ENCODE measurements at places on chromosomes 2 and 18.

- no peak for DNase-seq
These were observed 88.7 kb upstream of the STPG4 start for GRCh38 chr2:47243596-47244323.

GRCh38 chr2:85438201-85439024 lies 19.9 kb downstream of the SH2D6 start:
- DNase-seq: peak; percentile 91

GRCh38 chr2:85503851-85504777 lies 34.9 kb upstream of the MAT2A start:
- peak; percentile 85 for DNase-seq

DNA sequence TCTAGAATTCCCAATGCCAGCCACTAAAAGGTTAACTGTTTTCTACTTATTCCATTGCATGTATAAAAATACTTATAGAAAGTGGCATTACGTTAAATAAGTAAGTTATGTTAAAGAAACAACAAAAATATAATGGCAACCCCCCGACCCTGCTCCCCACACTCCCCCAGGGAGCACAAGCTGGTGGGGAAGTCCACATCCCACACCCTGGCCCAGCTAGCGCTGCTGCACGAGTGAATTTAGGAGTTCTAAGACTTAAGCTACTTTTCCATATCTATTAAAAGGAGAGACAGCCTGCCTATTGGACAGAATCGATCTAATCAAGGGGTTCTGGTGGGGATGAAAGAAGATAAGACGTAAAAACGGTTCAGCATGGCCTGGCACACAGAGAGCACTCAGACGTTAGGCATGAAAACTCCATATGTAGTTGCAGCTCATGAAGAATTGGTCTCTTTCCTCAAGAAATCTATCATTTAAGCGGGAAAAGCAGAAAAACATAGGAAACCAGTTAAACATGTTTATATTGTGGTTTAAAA lies 16.6 kb downstream of the HJURP start:
- no peak for DNase-seq

DNA sequence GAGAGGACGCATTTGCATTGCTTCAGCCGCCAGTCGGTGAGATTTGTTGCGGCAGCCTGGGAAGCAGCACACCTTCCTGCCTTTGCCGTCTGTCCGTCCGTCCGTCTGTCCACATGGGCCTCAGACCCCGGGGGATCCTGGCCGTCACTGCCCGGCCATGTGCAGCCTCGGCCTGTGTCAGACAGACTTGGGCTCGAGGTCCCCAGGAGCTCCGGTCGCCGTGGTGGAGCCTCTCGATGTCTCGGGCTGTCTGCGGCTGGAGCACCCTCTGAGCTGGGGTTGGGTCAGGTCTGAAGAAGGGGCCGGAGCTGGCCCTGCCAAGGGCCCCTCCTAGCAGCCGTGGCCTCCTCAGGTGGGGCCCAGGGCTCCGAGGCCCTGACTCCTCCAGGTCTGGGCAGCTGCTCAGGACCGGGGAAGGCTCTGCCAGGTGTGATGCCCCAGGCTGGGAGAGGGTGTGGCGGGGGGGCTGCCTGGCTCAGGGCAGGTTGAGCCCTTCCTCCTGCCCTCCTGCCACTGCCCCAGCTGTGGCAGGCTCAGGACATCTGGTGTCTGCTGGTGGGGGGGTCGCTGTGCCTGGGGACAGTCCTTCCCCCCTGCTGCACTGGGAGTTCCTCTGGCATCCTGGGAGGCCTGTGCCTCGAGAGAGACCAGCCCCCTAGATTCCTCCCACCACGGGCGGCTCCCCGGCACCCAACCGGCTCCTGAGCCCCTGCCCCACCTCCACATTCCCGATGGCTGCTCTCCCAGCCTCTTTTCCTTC lies 11.8 kb downstream of the NEU4 start:
- DNase-seq: no peak

GRCh38 chr2:164710837-164711765 lies 89.8 kb upstream of the GRB14 start:
- DNase-seq: no peak

All from WERI-Rb-1 (cell line).